Stimulated activated CD8-positive, alpha-beta memory T cell treated with anti-CD3 and anti-CD28 coated beads, Interleukin-4, amount 100 ng/mL, for 4 hours (primary cell): ENCODE measurements at places on chromosomes 12 and 14.

GRCh38 chr14:73727166-73727565 lies 13.0 kb upstream of the PNMA1 start:
- DNase-seq, result no peak

- no peak for DNase-seq
Measured at GRCh38 chr12:47762850-47763465, 4.3 kb upstream of the RAPGEF3 start.

DNA sequence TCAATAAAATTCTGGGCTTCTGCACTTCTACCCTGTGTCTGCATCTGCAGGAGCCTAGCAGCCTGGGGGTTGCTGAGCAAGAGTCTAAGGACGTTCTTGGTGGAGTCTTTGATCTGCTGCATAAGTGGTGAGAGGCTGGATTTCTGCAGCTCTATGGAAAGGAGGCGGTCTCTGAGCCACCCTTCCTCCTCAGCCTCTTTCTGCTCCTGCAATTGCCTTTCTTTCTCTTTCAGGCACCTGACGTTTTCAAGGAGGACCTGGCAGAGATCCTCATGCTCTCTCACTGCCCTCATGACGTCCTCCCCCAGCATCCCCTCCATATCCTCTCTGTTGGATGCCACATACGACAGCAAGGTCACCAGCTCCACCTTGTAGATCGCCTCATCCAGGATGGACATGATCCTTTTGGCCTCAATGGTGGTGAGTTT lies 13.6 kb upstream of the TPCN1 start:
- DNase-seq, result no peak

DNA sequence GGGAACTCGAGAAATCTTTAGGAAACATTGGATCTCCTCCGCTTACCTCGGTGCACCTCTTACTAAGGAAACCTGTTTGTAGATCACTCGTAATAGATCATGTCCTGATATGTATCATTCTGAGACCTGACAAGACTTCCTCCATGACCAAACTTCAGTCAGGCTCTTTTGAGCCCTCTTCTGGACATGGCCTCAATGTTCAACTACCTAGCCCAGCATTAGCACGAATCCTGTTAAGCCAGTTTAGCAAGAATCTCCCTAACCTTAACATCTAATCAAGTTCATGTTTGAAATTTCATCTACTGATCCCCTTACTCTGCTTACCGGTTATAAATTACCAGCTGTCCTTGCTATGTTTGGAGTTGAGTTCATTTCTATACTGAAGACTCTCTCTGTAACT lies 713.9 kb upstream of the USP15 start:
- no peak for DNase-seq

DNA sequence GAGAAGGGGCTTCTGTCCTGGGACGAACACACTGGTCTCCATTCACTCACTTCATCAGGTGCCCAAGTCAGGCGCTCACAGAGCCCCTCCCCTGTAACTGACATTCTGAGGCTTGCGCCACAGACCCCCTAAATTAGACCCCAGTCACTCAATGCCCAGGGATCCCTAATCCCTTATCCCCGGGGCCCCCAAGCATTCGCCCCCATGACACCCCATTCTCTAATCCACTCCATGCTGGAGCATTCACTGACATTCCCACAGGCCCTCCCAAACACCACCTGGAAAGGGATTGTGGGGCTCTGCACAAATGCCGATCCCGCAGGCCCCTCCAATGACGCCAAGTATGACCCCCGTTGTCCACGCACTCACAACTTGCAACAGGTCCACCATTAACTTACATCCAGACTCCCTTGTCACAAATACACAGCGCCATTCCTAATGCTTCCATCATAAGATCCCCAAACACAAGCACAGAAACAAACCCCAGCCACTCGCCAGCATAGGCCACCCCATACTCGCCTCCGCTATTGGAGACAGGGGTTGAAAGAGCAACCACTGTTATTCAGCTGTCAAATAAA lies 1.5 kb downstream of the ZNF605 start:
- DNase-seq, result no peak

DNA sequence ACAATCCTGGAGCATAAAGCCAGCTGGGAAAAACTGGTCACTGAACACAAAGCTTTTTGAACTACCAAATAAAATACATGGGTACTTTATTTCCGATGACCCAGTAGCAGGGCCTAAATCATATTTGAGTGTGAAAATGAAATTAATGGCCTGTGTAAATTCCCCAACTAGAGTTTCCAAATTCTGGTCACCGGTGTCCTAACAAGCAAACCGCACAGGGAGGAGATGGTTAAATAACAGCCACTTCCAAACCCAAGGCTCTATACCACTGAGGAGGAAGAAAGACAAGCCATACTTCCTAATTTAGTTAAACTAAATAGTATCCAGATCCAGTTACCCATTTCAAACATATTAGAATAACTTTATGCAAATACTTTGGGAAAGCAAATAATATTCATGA lies 40.1 kb upstream of the DUSP6 start:
- no peak for DNase-seq

GRCh38 chr14:104553166-104554087 lies 26.1 kb upstream of the C14orf180 start:
- no peak for DNase-seq

GRCh38 chr12:46084666-46085631 lies 94.6 kb upstream of the SCAF11 start:
- no peak for DNase-seq

GRCh38 chr14:103930051-103930604 lies 1.9 kb downstream of the TDRD9 start:
- no peak for DNase-seq

GRCh38 chr14:99559286-99559990 lies 44.6 kb downstream of the CCDC85C start:
- no peak for DNase-seq

DNA sequence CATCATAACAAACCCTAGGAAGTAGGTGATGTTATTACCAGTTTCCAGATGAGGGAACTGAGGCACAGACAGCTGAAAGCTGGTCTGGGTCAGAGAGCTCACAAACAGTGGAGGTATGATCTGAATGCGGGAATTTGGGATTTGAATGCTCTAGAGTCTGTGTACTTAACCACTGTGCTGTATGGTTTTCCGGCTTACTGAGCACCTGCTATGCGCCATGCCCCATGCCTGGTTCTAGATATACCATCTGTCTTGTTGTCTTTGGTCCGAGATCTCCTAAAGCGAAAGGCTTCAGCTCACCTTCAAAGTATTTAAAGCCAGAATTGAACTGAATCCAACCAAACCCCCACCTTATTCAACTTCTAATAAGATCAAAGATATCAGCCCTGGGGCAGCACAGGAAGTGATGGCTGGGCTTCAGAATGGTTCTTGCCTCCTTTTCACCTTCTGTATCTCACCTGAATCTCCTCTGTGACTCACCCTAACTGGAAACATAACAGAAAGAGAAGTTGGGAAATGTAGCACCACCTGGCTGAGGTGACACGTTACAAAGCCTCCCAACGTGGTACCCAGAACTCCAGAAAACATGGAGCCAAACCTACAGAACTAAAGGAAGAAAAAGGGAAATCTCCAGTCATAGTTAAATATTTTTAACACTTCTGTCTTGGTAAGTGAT lies 54.3 kb downstream of the PRMT8 start:
- no peak for DNase-seq

GRCh38 chr12:120588948-120589930 lies 8.0 kb upstream of the POP5 start:
- no peak for DNase-seq

DNA sequence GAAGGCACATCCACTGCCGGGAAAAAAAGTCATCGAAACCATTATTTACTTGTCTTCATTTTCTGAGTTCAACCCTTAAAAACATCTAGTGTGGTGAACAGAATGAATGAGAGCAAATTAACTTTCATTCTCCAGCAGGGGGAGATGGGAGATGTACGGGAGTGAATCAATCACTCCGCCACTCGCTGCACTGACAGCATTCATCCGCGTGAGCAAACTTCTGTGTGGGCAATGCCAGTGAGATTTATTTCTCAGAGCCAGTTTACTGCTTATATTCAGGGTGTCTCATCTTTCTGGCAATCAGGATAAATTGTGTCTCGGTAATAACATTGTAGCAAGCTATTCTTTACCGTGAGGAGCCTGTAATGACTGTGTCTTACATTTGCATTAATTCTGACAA lies 463.6 kb upstream of the MIS18BP1 start:
- DNase-seq, result no peak

DNA sequence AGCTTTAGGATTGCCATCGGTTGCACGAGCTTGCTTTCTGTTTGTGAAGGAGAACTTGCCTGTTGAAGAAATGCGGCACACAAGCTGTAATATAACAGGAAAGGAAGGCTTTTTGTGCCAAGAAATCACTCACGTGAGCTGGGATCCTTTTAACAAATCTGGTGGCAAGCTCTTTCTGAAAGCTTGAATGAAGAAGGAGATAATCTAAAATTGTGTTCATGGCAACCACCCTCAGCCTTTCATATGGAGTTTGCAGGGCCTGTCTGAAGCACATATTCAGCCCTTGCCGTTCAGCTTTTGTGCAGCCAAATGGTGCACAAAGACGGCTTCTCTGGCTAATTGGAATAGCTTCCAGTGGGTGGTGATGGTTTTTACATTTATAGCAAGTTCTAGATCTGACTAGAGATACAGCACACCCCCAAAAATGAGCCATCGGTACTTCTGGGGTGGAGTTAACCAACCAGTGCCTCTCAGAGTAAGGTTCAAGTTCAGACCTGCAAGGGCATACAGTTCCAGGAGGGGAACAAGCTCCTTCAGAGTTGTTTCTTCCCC lies 107.4 kb downstream of the AEBP2 start:
- DNase-seq, result no peak

GRCh38 chr12:49874142-49874897 lies 29.4 kb downstream of the FAIM2 start:
- no peak for DNase-seq

GRCh38 chr14:56189307-56189706 lies 71.1 kb downstream of the PELI2 start:
- DNase-seq, result no peak

DNA sequence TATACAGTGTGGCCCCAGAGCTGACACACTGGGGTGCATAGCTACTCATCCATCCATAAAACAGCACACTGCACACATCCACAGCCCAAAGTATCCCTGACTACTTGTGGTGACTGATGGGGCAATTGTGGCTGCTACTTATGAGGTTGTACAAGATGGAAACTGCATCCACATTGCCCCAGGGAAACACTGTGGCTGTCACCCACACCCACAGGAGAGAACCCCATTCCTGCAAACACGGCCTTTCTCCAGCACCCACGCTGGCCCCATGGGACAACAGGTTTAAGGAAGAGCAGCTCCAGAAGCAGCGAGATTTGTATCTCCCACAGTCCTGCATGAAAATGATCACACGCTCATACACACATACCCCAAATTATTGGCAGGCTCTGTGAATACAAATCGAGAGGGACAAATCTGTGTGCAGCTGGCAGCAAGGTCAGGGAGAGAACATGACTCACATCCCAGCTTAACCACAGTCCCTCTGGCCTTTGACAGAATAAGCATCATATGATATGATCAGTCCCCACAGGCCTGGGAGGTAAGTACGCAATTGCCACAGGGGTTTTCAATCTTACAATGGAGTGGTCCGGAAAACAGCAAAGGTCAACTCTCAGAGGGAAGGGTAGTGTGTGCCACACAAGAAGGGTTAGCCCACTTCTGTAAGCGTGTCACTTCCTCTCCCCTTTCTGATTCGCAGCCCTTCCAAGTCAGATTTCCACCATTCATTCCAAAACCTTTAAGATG lies 61.9 kb downstream of the ESR2 start:
- no peak for DNase-seq

DNA sequence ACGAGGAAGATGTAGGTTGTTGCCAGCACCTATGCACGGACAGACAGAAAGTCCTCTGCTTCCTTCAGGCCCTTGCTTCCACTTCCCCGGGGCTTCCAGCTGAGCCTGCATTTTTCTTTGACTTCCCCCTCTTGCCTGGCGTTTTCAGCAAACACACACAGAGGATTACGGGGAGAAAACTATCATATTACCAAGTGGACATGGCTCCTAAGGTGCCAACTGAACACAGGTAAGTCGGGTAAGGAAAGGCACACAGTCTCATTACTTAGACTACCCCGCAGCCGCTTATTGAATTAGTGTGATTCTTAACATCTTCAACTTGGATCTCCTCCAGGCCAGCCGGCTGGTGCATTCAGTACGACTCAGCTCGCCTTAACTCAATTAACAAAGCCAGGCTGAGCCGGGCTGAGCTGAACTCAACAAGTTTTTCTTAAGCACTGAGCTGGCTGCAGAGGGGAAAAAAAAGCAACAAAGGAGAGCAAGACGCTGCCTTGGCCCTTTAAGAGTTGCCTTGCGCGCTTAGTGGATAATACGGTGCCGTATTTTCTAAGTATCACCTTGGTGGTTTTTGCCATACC lies 19.2 kb upstream of the MAP1LC3B2 start:
- no peak for DNase-seq

- DNase-seq, result no peak
Measured at GRCh38 chr14:21863289-21863688, 189.7 kb upstream of the OR4E1 start.

DNA sequence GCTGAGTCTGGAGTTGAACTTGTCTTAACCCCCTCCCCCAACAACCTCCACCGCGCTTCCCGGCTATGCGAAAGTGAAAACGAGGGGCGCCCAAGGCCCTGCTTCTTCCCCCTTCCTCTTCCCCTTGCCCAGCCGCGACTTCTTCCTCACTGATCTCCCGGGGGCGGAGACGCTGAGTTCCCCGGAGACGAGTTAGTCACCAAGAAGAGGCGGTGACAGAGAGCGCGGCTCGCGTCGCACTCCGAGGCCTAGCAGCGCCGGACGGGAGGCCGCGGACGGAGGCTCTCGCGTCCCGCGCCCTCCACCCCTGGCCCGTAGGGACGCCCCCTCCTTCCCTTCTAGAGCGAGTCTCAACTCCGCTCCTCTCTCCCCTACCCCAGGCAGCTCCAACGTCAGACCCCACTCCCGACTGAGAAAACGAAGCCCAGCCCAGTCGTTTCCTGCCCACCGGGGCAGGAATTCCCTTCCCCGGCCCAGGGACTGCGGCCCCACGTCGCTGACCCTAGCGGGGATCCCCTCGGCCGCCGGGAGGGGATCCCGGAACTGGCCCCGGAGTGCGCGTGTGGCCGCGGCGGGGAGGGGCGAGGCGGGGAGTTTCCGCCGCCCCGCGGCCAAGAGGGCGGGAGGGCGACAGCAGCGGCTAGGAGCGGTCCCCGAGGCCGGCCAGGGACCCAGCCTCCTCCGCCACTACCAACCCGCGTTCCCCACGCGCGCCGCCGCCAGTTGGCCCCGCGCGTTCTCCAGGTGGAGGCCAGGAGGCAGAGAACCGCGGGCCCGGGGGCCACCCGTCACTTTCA lies 1.4 kb downstream of the BAZ1A start:
- peak; percentile 64 for DNase-seq
